ENCODE measurements at places on chromosomes 11 and 22.

DNA sequence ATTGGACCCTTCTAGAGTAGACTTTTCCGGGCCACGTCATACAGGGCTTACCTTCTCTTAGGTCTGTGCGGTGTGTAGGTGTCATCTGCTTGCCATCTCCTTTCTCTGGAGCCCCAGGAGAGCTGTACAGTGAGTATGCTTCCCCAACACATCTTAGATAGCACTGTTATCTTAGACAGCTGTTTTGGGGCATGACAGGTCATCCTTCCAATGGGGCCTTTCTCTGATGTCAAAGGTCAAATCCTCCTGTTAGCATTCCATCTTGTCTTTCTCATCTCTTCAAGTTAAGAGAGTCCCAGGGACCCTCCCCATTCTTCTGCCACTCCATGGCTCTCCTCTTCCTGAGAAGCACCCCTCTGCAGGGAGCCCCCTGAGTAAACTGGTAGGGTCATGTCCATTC lies 31.0 kb upstream of the EIF3D start:
- DNase-seq = no peak

GRCh38 chr11:1123970-1124369 lies 33.8 kb upstream of the MUC5AC start:
- no peak for DNase-seq

DNA sequence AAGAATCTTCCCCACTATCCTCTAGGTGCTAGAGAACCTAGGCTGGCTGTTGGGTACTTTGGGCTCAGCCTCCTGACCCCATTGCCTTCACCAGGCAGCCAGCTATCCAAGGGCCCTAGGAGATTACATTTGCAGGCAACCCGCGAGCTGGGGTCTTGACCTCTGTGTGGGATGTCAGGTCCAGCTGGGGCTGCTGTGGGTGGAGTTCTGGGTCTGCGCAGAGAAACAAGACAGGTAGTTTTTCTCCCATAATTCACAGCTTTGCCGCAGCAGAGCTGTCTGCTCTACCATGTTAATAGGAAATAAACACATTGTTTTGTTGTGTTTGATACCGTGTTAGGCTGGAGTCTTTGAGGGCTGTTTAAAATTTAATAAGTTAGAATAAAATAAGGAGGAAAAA lies 142.8 kb upstream of the PLET1 start:
- DNase-seq = no peak

- no peak for DNase-seq
These were observed 134.1 kb downstream of the LARGE1 start for GRCh38 chr22:33786149-33786548.

Measured in midbrain (tissue), 1 donor.